Muscle of back (tissue), 13 donors: ENCODE measurements at places on chromosomes 2 and 18.

DNA sequence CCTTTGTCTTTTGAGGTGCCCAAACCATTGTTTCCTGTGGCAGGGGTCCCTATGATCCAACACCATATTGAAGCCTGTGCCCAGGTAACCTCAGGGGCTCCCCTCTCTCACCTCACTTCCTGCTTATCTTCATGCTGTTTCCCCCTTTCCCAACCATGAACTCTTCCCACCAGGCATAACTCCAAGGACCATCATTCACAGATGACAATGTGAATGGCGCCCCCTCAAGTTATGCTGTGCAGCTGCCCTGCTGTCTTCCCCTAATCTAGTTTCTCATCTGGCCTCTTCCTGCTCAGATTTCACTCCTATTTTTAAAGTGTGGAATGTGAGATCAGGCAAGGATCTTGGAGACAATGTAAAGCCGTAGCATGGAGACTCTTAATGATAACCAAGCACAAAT, 1.4 kb downstream of the GMPPA start:
- DNase-seq: no peak

GRCh38 chr2:17065536-17065935, 399.9 kb upstream of the CYRIA start:
- no peak for DNase-seq

DNA sequence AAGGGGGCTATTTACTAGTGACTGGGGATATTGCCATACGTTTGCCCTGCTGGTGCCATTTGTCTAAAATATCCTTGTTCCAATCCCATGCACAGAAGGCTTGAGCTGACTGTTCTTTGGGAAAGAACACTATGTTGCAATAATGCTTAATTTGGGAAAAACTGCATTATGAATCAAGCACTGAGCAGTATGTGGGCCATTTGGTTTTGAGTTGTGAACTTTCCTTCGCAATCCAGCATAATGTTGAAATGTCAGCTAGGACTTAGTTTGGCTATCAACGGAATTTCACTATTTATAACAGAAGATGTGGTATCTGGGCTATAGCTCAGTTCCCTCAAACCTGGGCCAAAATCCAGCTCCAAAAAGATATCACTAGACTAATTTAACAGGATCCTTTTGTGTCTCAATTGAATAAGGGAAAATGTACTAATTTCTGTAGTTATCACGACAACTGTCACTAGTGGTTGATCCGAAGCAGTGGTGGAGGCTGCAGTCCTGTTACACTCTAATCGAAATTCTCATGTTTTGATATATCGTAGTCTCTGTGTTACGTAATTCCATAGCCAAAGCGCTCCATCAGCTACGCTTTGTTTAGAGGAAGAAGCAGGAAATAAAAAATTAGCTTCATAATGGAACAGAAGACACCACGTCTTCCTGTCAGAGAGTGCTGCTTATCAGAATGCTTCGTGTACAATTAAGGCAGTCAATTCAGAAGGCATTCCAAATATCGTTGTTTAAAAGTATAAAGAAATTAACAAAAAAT, 686.8 kb upstream of the SALL3 start:
- no peak for DNase-seq

- no peak for DNase-seq
Measured at GRCh38 chr2:159773886-159774285, 24.1 kb downstream of the CD302 start.

- DNase-seq: no peak
Measured at GRCh38 chr2:11947956-11948355, 201.5 kb downstream of the LPIN1 start.

DNA sequence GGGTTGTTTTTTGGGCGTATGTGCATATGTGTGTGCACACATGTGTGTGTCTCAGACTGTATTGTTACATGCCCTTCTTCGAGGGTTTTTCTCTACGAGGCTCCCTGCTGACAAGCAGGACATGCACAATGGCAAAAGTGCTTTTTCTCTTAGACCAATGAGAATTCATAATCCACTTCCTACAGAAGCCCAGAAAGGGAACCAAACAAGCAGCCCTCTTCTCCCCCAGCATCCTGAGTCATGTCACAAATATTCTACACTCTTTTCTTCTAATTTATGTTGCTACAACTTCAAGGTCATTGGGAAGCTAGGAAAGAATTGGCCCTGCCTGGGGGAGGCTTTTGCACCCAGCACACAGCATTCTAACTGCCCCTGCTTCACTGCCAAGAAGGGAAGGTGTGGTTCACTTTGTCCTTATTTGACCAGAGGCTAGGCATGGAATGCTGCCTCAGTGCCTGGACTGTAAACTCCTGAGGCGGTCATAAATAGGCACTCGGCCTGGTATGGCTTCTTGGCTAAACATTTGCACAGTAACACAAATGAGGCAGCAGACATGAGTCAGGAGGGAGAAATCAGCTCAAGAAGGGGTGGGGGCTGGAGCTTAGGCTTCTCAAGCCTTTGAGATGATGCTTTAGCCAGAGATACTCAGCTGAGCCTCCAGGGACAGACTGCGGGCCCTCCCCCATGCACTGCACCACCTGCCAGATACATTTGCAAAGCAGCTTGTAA, 92.7 kb upstream of the KLF7 start:
- no peak for DNase-seq

- no peak for DNase-seq
Measured at GRCh38 chr2:231387904-231388724, 7.4 kb upstream of the B3GNT7 start.

GRCh38 chr2:144267239-144267638, 252.7 kb downstream of the ZEB2 start:
- DNase-seq: no peak

GRCh38 chr2:171345971-171346722, 87.6 kb downstream of the METTL8 start:
- DNase-seq: no peak

- DNase-seq: no peak
Measured at GRCh38 chr2:128270672-128271596, 47.7 kb downstream of the HS6ST1 start.

GRCh38 chr18:48792611-48793380, 158.0 kb downstream of the SMAD7 start:
- DNase-seq: no peak

DNA sequence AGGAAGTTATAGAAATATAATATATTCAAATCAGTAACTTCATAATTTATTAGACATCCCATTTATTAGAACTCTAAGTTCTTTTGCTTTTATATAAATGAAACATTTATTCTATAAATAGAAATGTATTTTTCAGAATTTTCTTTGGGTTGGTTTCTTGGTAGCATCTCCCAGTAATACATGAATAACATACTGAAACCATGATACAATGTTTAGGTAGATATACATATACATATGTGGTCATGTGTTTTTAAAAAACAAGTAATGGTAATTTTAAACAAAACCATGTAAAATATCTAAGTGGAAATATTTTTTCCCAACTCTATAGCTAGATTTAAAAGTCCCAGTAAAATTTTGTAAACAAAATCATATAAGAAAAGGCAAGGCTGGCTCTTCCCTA, 36.9 kb downstream of the WIPF1 start:
- no peak for DNase-seq

GRCh38 chr2:48112911-48113680, 206.8 kb upstream of the FBXO11 start:
- no peak for DNase-seq

DNA sequence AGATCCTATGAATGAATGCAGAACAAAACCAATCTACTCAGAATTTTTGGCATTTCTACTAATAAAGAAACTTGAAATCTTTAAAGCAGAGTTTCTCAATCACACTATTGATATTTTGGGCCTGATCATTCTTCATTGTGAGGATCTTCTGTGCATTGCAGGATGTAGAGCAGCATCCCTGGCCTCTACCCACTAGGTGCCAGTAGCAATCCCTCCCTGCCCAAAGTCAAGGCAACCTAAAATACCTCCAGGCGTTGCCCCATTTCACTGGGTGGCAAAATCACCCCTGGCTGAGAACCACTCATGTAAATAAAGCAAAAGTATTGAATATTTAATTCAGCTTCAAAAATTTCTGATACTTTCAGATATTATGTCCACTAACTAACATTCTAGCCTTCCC, 213.0 kb downstream of the SP3 start:
- DNase-seq: no peak

GRCh38 chr2:974054-974453, 23.4 kb downstream of the SNTG2 start:
- no peak for DNase-seq

DNA sequence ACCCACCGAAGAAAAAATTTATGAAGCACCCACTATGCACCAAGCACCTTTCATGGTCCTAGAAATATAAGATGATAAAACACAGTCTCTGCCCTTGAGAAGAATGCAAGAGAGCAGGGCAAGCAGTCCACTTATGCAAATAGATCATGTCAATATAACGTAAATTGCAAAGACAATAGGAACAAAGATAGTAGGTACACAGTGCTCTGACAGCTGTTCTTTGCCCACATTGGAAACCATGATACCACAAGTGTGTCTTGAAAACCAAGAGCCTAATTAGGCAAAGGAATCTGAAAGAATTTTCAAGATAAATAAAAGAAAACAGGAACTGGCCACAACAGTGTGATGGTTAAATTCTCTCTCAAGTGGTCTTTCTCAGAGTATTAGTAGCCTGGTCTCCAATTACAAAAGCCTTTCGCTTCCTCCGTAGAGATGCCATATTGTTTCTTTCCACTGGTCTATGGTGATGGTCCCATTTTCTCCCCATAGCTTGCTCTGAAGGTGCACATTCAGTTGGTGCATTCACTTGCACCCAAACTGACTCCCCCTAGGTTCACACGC, 108.5 kb downstream of the VWC2L start:
- no peak for DNase-seq

- peak; percentile 65 for DNase-seq
Measured at GRCh38 chr2:64679673-64680425, 26.1 kb upstream of the SERTAD2 start.

- DNase-seq: no peak
Measured at GRCh38 chr18:48721312-48721711, 182.5 kb downstream of the CTIF start.

- no peak for DNase-seq
Measured at GRCh38 chr2:159551806-159552205, 64.5 kb downstream of the BAZ2B start.

DNA sequence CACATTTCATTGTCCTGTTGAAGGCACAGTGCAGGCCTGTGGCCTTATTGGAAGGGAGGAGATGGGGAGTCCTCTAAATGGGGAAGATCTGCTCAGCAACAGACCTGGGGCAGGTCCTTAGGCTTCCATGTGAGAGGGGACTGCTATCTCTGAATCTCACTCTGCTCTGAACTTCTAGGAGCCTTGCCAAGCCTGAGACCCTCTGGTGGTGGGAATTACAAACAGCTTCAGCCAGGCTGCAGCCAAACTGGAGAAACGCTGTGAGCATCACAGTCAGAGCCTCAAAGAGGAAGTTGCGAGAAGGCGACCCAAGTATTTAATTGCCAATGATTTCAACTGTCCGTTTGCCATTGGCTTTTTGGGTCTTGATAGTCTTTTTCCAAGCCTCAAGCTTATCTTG, 66.8 kb upstream of the MC2R start:
- no peak for DNase-seq

- no peak for DNase-seq
Measured at GRCh38 chr18:22559414-22560274, 141.9 kb upstream of the CTAGE1 start.

GRCh38 chr18:44715842-44716241, 35.2 kb downstream of the SETBP1 start:
- no peak for DNase-seq

- DNase-seq: no peak
Measured at GRCh38 chr2:121587131-121587530, 56.5 kb downstream of the RNU4ATAC start.

- peak; percentile 80 for DNase-seq
Measured at GRCh38 chr18:75923169-75923568, 495.7 kb upstream of the SMIM21 start.

GRCh38 chr18:3224223-3224622, 4.5 kb upstream of the MYOM1 start:
- no peak for DNase-seq

GRCh38 chr2:7027956-7028655, 110.9 kb downstream of the RNF144A start:
- no peak for DNase-seq

DNA sequence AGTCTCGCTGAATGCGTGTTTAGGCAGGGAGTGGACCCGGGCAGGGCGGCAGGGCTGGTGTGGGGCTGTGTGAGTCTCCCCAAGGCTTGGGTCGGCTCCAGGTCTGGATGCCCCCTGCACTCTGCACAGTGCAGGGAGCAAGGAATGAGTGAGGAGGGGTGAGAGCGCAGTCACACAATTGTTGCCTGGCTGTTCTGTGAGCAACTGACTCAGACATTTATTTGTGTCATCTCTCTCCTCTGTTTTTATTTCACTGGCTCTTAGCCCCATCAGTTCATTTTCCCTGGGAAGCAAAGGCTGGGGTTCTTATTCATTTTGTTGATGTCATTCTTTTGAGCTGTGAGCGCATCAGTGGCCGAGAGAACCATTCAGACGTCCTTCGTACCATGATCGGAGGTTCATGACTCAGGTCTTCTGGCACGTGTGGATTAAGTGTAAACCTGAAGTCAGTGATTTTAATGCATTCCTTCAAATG, 61.1 kb downstream of the GATA6 start:
- no peak for DNase-seq

DNA sequence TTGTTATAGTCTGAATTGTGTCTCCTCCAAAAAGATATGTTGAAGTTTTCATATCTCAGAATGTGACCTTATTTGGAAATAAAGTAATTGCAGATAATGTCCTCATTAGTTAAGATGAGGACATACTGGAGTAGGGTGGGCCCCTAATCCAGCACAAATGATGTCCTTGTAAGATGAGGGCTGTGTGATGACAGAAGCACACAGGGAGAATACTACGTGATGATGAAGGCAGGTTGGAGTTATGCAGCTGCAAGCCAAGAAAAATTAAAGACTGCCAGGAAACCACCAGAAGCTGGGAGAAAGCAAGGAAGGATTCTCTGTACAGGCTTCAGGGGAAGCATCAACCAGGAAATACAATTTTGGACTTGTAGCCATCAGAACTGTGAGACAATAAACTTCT, 58.3 kb upstream of the PNPT1 start:
- no peak for DNase-seq

- DNase-seq: no peak
Measured at GRCh38 chr2:16628314-16628713, 37.3 kb downstream of the CYRIA start.

DNA sequence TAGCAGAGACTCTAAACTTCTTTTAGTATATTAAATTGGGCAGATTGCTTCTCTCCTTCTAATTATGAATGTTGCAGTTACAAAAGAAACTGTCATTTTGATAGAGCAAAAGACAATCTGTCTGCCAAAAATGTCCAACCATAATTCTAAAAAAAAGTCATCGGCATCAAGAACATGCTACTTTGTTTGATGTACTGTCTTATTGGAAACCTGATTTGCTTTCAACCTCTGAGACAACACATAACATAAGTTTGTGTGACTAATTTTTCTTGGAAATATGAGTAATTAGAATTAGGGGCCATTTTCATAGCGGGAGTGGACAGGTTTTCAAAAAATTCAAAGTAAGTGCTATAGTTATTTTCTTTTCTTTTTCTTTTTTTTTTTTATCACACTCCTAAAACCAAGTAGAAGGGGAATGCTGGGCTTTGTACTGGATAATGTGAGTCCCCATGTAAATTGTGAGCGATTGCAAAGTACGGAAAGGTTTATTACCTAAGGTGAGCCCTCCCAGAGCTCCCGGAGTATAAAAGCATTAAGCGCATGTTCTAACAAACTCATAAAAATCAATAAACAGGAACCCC, 59.1 kb downstream of the ZEB2 start:
- no peak for DNase-seq

GRCh38 chr18:64539847-64540246, 391.0 kb upstream of the LINC00305 start:
- no peak for DNase-seq

- no peak for DNase-seq
Measured at GRCh38 chr2:238483656-238484055, 56.9 kb downstream of the ASB1 start.
